ENCODE measurements at places on chromosomes 3 and 15.

DNA sequence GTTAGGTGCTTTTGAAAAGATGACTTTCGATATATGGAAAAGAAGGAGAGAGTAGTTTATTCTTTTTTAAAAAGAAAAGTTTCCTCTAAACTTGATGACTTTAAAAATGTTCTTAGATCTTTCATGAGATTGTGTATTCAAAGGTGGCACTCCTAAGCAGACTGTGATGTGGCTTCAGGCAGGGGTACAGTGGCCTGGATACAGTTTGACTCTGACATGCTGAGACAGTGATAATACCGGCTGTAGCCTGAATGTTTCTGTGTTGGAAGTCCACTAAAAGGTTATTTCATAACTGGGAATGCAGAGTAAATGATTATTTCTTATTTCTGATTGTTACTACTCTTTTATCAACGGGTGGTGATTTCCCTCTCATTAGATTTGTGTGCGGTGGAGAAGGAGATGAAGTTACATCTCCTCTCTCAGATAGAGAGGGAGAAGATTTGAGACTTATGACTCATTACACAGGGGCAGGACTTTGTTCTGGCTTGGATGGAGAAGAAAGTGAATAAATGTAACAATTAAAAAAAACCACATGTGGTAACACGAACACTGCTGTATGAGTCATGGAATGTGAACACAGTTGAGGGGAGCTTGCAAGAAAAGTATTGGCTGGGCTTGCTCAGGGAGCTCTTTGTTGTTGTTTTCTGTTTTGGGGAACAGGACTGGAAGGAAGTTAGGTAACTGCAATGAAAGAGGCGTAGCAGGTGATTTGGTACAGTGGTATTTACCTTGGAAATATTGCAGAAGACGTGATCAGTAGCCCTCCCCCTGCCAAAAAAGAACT, 21.6 kb downstream of the SPTSSB start:
- no peak for DNase-seq

DNA sequence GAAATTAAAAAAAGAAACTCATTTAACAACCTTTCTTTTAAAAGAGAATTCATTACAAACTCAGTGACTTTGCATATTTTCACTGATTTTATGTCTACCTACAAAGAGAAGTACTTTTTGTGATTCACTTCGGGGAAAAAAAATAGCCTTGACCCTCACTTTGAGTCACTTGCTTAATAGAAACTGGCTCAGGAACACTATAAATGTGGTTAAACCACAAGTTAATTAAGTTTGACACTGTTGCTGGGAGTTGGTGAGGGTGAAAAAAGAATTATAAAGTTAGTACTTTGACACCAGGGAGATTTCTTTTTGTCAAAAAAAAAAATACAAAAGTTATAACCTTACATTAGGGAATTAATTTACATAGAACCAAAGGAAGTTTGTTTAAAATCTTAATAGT, 810.9 kb downstream of the NR2F2 start:
- DNase-seq, result no peak

- DNase-seq, result no peak
Measured at GRCh38 chr3:113231391-113231790, 20.0 kb downstream of the BOC start.

DNA sequence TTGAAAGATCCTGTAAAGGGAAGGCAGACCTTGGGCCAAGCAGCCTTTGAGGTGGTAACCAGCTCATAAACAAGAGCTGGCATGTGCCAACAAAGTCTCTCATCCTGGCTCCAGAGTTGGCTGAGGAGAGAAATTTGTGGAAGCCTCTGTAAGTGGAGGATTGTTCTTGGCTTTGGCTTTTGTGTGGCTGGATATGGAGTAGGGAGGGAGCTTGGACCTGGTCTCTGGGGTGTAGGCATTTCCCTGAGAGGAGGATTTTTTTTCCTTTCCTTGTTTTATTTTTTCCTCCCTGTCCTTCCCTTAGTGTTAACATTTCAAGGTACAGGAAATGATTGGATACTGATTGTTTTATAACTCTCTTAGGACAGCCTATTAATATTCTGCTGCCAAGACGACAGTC, 60.8 kb downstream of the ZNF609 start:
- DNase-seq, result no peak

GRCh38 chr3:29011441-29011840, 269.4 kb upstream of the RBMS3 start:
- DNase-seq, result no peak

DNA sequence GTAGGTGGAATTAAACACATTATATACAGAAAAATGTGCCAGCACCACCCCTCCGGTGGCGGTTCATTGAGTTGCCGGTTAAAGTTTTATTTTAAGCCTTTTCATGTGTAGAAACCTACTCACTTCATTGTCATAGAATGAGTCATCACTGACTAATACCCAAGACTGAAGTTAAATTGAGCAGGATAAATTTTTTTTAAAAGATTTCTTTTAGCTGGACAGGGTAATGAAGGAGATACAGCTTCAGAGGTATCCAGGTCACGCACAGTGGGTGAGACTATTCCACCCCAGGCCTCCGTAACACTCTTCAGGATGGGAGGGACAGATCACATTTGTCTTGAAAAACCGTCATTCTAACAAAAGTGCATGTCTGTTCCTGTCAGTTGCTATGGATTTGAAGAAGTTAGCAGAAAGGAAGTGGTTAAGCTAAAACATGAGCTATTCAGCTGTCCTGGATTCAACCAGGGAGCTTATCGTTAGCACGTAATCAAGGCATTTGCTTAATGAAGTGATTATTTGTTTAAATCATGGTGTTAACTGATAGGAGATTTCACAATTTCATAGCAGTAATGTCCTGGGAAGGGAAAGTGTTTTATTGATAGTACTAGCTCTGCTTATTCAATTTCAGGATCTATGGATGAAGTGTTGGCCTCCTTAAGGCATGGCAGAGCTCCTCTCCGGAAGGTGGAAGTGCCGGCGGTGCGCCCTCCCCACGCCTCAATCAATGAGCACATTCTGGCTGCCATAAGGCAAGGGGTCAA, 23.4 kb downstream of the WHAMM start:
- DNase-seq, result peak; percentile 71

GRCh38 chr3:26588931-26589330, 33.6 kb upstream of the LRRC3B start:
- DNase-seq, result no peak

DNA sequence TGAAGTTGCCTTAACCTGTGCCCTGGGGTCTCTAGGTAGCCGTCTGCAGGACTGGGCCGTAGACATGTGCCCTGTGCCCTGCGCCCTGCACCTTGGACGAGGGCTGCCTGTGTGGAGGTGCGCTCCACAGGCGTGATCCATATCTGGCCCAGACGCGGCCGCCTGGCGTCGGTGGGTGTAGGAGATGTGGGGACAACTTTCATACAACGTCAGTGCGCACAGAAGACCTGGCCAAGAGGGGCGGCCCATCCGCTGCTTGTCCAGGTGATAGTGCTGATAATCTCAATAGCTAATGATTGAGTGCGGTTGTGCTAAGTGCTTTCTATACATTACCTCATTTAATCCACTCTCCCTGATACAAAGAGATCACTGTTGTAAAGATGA, 665 bp upstream of the RASGRP1 start:
- no peak for DNase-seq

DNA sequence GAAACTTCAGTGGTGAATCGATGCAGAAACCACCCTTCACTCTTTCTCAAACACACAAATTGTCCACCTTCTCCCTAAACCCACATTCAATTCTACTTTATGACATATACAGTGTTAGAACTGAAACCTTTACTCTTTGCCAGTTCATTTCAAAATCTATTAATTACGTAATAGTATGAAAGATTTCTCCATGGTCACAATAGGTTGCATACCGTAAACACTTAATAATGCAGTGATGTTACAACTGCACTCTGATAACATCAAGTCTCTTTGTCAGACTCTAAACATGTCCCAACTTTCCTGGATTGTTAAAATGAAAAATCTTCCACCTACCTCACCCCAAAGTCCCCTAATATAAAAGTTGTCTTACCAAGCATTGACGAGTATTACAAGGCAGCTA, 111.8 kb upstream of the PROK2 start:
- no peak for DNase-seq

- no peak for DNase-seq
Measured at GRCh38 chr3:44365952-44366351, 27.4 kb downstream of the TCAIM start.

- DNase-seq, result no peak
Measured at GRCh38 chr3:52083556-52084087, 27.3 kb upstream of the DUSP7 start.

DNA sequence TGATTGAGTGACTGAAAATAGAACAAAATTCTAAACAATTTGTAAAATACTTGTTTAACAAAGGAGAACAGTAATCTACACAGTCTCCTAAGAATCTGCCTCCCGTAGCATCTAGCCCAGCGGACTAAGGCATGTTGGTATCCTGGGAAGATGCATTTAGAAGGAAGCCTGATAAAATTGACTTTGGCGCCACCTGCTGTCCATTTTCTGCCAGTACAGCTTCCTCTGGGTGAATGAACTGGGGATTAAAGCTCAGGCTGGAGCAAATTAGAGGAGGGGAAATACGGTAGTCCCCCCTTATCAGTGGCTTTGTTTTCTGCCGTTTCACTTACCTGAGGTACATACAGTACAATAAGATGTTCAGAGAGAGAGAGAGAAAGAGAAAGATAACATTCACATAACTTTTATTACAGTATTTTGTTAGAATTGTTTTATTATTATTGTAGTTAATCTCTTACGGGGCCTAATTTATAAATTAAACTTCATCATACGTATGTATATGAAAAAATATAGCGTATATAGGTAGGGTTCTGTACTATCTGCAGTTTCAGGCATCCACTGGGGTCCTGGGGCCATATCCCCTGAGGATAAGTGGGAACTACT, 191.6 kb downstream of the GAP43 start:
- DNase-seq, result peak; percentile 64

DNA sequence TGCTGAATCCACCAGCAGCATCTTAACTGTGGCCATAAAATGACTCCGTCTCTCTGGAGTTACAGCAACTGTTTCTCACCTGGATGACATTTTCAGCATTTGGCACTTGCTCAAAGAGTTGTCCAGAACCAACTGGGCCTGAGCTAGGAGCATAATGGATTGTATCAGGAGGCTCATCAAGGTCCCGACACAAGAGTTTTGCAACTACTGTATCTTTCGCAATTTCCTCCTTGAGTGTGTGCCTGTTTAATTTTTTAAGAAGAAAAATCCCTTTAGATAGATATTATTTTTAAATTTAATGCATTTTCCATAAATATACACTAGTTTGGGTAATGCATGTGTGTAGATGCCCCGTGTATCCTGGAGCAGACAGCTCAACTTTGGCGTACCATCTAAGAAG, 44.3 kb upstream of the C3orf49 start:
- DNase-seq, result no peak

GRCh38 chr3:128815318-128816064, 63.9 kb upstream of the ACAD9 start:
- DNase-seq, result no peak

- no peak for DNase-seq
Measured at GRCh38 chr3:5162102-5162501, 25.4 kb upstream of the EDEM1 start.

DNA sequence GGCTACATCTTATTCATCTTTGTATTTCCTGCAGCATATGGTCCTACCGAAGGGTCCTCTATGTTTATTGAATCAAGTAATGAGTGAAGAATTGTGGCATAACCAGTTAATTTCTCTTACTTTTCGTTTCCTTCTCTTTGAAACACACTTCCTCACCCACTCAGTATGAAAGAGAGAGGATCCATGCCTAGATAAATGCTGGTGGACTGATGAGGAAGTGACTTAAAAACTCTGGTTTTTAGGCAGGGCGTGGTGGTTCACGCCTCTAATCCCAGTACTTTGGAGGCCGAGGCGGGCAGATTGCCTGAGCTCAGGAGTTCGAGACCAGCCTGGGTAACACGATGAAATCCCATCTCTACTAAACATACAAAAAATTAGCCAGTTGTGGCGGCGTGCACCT, 2.2 kb upstream of the MB21D2 start:
- no peak for DNase-seq
